Activated CD4-positive, alpha-beta T cell treated with anti-CD3 and anti-CD28 coated beads, Interleukin-2, amount 10 ng/mL, durations not matched to agents 24 days and 14 days (primary cell): ENCODE measurements at places on chromosomes 3 and 15. TPM values are rescaled to one million over a fixed set of nuclear protein-coding genes. Genes with fewer than 3 reads are reported as not detected.
A peak's percentile ranks its signal among the peaks of the same experiment; 100 is the strongest.

The RARB gene
- total RNA-seq, result not detected in 2 replicates

The PPM1L gene
- total RNA-seq, result 2.7 and 2.9 TPM in 2 replicates

The MUC13 gene
- total RNA-seq, result not detected in 2 replicates

GRCh38 chr15:70014860-70015490 lies 82.7 kb downstream of the TLE3 start:
- no peak for DNase-seq

GRCh38 chr3:121817753-121818152 lies 17.1 kb downstream of the IQCB1 start:
- DNase-seq, result no peak

DNA sequence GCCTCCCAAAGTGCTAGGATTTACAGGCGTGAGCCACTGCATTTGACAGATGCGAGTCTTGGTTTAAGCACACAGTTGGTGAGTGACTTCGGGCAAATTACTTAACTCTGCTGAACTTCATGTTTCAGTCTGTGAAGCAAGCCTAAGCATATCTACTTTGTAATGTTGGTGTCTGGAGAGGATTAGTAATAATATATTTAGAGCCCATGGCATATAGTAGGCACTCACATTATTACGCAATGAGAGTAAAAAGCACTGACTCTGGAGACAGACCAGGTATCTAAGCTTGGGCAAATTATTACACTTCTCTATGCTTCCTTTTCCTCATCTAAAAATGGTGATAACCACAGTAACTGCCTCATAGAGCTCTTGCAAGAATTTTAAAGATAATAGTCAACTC lies 208.7 kb upstream of the P2RY1 start:
- no peak for DNase-seq

DNA sequence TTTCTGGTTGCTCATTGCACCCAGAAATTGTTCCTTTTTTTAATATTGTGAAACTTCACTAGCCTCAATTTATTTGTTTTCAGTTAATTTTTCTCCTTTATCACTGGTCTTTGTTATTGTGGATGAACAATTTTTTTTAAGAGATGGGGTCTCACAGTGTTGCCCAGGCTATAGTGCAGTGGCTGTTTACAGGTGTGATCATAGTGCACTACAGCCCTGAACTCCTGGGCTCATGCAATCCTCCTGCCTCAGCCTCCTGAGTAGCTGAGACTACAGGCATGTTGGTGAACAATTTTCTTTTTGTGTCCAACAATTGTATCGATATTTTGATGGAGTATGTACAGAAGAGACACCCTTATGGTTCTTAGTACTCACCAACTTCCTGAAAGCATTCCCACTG lies 26.3 kb downstream of the BLM start:
- DNase-seq, result no peak

DNA sequence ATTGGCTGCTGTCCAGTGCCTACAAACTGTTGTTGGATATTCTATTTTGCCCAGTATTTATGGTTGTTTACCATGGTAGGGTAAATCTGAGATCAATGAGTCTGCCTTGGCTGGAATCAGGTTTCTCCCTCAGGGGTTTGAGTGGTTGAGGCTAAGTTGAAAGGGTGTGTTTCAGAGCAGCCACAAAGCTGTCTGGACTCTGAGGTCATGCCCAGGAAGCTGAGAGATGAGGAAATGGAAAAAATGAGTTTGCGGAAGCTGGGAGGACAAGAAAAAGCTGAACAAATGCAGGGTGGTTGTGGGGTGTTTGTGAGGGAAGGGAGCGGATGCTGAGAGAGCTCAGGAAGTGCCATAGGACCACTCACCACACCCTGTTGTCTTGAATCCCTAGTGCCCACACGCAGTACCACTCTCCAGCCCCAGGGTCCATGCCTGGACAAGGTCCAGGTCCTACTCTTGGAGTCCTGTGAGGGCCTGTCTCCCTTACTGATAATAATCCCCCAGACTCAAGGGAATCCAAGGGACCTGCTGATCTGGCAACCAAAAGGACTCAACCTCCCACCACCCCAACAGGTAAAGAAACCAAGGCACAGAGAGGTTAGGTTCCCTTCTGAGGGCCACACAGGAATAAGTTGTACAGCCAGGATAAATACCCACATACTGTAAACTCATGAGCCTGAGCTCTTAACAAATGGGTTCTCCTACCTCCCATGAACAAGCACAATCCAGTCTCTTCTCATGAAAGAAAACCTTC lies 81.6 kb downstream of the PPCDC start:
- peak; percentile 87 for DNase-seq

GRCh38 chr15:60949039-60949977 lies 279.8 kb downstream of the RORA start:
- no peak for DNase-seq

- DNase-seq, result no peak
Measured at GRCh38 chr15:81297147-81297572, 26.8 kb downstream of the STARD5 start.

- no peak for DNase-seq
Measured at GRCh38 chr3:114496874-114497273, 203.0 kb downstream of the TIGIT start.
